ENCODE measurements at places on chromosomes 4 and X.

GRCh38 chr4:768995-769394 is 56.9 kb downstream of the CPLX1 start:
- DNase-seq: peak; percentile 56

GRCh38 chrX:150897421-150898320 is 797 bp downstream of the CD99L2 start:
- peak; percentile 71 for DNase-seq

GRCh38 chr4:107094332-107094731 is 58.2 kb upstream of the DKK2 start:
- peak; percentile 7 for DNase-seq

DNA sequence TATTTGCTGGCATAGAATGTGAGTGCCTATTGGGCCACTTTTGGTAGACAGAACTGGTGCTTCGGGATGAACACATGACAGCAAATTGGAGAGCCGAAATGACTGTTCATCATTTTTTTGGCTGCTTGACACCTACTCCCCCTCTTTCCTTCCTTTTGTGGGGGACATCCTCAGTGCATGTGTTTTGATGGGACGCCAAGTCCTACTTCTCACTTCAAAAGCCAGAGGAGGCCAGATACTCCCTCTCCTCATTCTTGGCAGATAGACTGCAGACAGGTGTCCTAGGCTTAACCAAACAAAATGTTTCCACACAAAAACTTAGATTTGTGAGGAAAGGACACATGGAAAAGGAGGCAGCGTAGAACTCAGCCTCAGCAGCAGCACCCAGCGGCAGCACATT is 62.4 kb downstream of the DCHS2 start:
- no peak for DNase-seq

DNA sequence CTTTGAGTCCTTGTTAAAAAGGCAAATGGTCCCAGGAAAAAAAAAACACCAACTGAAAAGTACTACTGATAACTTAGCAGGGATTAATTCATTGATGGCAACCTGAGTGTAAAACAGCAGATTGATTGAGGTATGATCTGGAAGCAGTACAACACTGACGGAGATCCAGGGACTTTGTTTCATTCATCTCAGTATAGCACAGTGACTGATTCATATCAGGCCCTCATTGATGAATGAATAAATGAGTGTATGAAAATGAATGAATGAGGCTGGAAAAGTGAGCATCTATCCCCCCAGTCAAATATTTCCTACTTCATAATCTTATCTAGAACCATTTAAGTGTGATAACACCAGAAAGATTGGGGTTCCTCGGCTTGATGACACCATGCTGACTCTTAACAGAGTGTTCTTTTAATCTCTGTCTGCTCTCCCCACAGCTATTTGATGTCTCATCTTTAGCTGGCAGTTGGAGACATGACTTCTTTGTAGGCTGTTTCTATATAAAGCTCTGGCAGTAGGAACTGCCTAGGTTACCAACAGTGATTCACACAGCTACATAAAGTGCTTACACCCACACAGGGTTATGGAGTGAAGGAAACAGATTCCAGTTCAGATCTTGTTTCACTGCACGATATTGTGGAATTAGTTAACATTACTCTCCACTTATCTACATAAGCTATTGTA is 18.6 kb upstream of the RNF128 start:
- DNase-seq: no peak

GRCh38 chr4:123338715-123339114 is 57.9 kb upstream of the SPRY1 start:
- no peak for DNase-seq
